NB4 (cell line): ENCODE measurements at places on chromosomes 7 and 10.

DNA sequence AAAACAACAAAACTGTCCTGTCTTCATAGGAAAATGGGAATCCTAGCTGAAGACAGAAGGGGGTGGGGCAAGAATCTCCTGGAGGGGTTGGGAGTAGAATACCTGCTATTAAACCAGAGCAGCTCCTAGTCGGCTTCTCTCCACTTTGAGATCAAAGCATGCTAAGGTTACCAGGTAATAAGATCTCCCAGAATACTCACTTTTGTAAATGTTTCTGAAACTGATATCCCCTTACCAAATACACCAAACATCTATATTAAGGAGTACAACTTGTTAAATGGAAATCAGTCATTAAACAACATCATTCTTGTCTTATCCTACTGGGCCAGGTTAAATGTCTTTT lies 29.5 kb upstream of the DAGLB start:
- DNase-seq = no peak

DNA sequence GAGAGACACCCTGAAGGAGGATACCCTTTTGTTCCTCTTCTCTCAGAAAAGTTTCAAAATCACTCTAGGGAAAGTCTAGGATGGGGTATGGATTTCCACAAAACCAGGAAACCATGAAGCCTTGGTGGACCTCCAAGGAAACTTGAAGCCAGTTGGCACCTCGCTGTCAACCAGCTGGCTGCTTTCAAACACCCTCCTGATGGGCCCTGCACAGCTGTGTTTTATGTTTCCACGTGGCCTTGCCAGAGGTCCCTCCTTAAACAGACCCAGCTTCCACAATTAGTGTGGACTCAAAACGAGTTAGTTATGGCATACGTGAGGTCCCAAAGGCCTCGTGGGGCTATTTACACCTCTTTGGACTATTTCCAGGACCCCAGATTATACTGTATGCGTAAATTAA lies 5.9 kb downstream of the PPP1R3A start:
- DNase-seq = no peak

DNA sequence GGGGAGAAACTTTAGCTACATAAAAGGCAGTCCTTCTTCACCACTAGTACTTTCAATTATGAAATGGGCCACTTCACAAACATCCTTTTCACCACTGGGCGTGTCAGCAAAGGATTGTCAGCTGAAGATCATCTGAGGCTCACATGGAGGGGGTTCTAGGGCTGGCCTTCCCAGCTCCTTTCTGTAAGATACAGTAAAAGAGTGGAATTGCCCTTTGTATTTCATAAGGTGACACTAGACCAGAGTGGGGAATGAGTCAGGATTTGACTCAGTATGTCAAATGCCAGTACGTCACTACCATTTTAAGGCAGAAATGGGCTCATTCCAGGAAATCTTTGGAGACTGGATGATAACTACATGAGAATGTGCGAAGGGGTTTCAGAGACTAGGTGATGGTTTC lies 21.2 kb upstream of the BLOC1S2 start:
- DNase-seq = no peak

GRCh38 chr7:26365077-26365900 lies 73.6 kb downstream of the SNX10 start:
- peak; percentile 94 for DNase-seq

- DNase-seq = no peak
These were observed 17.1 kb downstream of the BRAT1 start for GRCh38 chr7:2537981-2538851.

DNA sequence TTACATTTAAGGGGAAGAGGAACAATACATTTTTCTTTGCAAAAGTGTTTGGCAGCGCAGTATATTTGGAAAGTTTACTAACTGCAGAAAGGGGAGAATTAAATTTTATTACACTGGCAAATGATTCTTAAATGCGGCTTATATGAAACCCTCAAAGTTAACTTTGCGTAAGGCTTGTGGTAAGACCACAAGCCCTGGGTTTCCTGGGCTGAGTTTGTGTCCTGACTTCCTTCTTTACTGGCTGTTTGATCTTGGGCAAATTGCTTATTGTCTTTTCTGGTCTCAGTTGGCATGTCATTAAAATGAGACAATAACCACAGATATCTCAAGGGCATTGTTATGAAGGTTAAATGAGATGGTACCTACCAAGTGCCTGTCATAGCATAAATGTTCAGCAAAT lies 106.8 kb downstream of the GLRX3 start:
- DNase-seq = peak; percentile 87

- no peak for DNase-seq
These were observed 168.8 kb upstream of the KLF14 start for GRCh38 chr7:130902755-130903357.

DNA sequence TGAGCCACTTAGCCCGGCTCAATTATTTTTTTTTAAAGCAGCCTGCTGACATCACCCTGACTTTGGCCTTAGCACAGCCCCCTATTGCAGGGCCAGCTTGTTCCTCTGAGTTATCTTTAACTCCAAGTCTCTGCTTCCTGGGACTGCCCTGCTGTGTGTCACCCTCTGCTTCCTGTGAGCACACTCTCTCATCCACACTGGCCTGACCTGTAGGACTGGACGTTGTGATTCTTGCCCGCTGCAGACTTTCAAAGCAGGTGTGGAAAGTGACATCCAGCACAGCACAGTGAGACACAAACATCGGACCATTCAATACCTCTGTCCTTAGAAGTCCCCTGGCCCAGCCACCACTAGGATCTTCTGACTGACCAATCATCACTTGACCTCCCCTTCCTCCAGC lies 26.4 kb upstream of the HSPA12A start:
- DNase-seq = no peak
